ENCODE measurements at places on chromosomes 3 and 15.
A peak's percentile ranks its signal among the peaks of the same experiment; 100 is the strongest.

GRCh38 chr3:20125897-20126296 is 60.1 kb downstream of the SGO1 start:
- no peak for DNase-seq

- DNase-seq = no peak
Observed at GRCh38 chr3:72444656-72445223, 403.5 kb downstream of the SHQ1 start.

- no peak for DNase-seq
Observed at GRCh38 chr3:37986479-37987314, 3.9 kb upstream of the VILL start.

- DNase-seq = no peak
Observed at GRCh38 chr15:65368302-65369211, 9.2 kb downstream of the IGDCC3 start.

- no peak for DNase-seq
Observed at GRCh38 chr3:76387000-76387399, 601.7 kb upstream of the ZNF717 start.

DNA sequence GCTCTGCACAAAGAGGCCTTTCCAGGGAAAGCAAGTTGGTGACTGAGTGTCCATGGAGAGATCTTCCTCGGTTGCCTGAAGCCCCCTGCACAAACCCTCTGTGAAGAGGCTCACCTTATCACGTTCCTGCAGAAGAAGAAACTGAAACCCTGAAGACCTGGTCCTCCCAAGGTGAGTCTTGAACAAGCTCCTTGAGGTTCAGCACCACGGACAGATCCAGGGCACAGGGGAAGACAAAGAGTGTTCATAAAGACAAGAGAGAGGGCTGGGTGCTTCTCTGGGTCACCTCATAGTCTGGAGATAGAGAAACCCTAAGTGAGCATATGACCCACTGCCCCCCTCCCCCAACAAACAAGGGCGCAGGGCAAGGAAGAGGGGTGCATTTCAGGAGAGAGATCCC is 21.7 kb upstream of the TBC1D21 start:
- no peak for DNase-seq

- no peak for DNase-seq
Observed at GRCh38 chr15:62165793-62166375, 799 bp upstream of the C2CD4B start.

DNA sequence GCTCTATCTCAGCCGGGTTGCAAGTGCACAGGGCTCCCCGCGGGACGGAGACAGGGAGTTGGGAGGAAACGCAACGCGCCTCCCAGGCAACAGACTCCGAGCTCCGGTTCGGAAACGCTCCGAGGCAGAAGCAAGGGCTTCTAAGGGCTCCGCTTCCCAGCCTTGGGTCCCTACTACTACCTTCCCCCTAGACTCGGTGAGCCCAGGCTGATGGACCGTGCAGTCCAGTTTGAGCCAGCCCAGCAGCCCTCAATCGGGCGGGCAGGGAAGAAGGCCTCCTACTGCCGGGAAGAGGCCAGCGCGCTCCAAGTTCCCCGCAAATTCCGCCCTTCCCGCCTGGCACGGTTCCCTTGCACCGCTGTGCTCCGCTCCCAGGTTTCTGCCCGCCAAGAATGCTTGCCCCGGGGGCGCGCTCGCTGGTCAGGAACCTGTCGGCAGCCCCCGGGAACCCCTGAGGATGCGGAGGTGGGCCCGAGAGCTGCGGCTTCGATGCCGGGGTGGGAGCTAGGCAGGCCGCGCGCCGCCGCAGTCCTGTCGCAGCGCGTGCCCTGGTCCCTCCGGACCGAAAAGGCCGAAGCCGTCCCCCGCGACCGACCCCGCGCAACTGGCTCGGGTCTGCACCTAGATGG is 728 bp downstream of the TRANK1 start:
- DNase-seq = peak; percentile 15

GRCh38 chr3:151082880-151083838 is 2.3 kb upstream of the MED12L start:
- DNase-seq = no peak

GRCh38 chr15:40282869-40283614 is at the start of gene ANKRD63:
ANKRD63 (minus strand) TSS chr15:40283064; CDS start chr15:40282586, 478 bp downstream.
- peak; percentile 13 for DNase-seq

GRCh38 chr15:73125219-73125618 is 73.0 kb downstream of the NEO1 start:
- DNase-seq = no peak

- no peak for DNase-seq
Observed at GRCh38 chr3:14228681-14229470, 50.3 kb downstream of the LSM3 start.

GRCh38 chr3:133254151-133254550 is 145.7 kb upstream of the BFSP2 start:
- no peak for DNase-seq

DNA sequence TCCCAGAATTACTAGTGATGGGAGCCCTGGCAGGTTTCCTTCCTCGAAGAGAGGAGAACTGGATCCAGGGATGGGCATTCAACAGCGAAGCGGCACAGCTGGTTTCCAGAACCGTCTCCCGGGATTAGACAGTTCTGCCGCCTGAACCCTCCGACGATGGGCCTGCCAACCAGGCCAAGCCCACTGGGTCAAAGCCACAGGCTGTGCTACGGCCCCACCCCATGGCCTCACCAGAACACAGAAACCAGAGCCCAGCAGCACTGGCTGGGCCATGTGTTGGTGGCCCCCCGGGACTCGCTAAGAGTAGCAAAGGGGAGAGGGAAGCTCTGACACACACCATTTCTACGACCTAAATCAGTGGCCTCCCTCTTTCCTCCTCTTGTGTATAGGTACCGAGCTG is 2.2 kb downstream of the C15orf62 start:
- no peak for DNase-seq

DNA sequence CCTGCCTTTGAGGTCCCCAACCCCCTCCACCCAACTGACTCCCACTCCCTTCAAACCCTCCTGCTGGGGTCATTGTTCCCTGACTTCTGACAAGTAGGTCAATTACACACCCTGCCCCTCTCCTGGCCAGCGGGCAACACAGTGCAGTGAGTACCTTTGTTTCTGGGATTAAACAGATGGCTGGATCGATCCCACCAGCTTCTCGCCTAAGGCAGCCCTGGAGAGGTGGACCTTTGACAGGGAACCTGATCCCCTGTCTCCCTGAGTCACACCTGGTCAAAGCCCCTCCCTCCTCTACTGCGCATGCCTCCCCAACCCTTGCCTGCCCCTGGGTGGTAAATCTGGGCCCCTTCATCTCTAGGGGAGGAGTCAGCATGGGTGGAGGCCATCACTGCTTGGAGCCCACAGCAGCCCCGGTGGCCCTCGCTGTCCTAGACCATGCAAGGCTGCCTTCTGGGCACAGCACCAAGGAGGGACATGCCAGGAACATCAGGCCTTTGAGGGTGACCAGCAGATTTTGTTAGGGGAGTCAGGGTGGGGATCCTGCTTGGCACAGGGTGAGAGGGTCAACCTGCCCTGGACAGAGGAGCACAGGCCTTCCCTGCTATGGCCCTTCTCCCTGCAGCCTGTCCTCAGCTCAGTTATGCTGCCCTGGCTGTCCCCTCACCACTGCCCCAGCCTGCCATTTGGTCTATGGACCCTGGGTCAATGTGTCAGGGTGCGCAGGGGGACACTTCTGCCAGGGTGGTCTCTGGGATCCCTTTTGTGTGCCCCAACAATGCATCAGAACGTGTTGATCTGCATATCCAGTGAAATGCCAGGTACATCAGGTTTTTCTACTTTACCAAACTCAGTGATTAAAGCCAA is 9.8 kb upstream of the PRR23E start:
- no peak for DNase-seq

- DNase-seq = no peak
Observed at GRCh38 chr3:24199775-24200247, 254.7 kb downstream of the NR1D2 start.

GRCh38 chr3:141235661-141236171 is 4.1 kb downstream of the PXYLP1 start:
- no peak for DNase-seq

DNA sequence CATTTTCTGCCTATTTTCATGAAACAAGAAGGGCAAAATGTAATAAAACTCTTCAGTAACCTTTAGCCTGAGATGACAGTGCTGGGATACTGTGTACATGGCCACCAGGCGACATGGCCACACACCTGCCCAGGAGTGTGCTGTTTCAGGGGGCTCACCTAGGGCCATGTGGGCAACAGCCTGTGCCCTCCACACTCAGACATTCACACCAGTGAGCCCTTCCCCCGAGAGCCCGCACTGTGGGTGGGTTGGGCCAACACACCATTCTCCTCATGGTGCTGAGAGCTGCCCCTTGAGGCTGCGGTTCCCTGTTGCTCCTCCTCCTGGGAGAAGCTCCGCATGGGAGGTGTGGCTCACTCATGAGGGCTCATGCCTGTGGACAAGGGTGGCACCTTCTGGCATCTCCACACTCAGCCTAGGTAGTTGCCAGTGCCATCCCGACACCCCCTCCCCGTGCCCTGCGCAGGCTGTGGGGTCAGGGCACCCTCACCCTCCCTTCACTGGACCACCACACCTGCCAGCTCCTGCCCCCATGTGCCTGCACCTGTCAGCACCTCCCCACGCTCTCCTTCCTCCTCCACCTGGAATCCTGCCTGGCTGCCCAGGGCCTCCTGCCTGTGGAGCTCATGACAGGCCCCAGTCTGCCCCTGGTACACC is 19.7 kb downstream of the OCA2 start:
- no peak for DNase-seq

DNA sequence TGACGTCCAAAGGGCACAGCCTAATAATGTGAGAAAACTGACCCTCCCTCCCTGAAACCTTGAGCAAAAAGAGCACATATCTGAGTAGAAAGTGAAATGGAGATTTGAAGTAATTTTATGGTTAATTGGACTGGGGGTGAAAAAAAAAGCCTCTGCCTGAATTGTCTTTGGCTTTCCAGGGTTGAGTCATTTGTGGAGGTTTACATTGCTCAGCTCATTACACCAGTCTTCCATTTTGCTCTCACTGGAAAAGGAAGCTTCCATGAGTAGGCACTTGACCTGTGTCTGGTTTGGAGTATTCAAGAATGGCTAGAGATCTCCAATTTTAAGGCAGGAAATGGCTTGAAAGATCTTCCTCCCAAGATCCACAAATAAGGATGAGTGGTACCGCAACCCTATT is 273.9 kb downstream of the PDCD6IP start:
- no peak for DNase-seq

DNA sequence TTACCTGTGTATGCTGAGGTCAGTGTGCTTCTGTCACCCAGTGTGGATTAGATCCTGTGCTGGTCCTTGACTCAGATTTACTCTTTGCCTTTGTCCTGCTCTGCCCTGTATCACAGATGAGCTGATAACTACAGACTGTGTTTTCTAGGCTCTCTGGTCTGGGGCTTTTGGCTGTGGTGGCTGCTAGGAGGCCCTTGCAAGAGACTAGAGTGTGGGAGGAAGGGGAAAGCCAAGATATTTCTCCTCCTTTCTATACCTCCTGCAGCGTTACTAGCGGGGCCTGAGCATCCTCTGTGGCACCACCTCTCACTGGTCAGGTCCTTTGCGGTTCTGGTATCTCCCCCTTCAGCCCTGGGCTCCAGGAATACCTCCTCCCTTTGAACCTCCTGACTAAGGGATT is 282.3 kb upstream of the TBC1D5 start:
- no peak for DNase-seq

- no peak for DNase-seq
Observed at GRCh38 chr3:160796813-160797164, 40.8 kb downstream of the PPM1L start.

DNA sequence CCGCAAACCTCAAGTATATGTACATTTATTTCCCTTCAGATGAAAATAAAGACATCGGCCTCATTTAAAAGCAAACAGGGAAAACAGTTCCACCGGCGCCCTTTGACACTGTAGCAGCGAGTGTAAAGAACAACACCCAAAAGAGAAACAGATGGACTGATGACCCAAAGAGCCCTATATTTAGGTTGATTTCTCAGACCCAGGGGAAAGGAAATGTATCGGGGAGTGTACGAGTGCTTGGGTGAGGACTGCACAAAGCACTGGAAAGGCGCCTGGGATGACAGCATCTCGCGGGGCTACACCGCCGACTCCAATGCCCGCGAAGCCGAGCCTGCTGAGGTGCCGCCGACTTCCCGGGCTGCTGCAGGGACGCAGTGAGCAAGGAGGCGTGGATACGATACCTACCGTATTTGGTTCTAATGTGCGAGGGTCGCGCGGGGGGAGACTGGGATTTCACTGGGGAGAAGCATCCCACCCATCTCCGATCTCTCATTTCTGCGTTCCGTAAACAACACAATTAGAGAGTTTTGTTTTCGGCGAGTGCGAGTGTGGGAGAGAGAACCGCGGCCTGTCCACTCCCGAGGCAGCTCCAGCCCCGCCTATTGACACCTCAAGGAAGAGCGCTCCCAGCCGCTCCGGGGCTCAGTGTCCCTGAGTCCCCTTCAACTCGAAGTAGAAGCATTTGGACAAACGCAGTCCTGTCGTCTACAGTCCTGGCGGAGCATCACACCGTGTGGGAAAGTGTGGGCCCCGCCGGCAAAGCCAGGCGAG is 2.0 kb downstream of the MECOM start:
- no peak for DNase-seq

- no peak for DNase-seq
Observed at GRCh38 chr15:99149366-99149765, 44.5 kb downstream of the SYNM start.

DNA sequence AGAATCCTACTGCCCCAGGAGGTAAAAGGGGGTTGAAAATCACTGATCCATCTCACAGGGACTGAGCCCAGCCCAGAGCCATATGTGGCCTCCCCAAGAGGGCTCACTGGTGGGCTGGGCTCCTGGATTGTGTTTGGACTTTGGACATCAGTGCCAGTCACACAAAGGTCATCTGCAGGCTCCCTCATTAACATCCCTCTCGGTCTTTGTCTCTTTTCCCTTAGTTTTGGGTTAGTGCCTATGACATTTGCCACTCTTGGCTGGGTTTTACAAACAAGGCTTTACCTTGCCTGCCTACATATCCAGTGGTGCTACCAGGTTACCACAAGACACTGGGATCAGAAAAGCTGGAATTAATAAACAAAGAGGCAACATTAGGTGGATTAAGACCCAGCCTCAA is 27.9 kb downstream of the IFT122 start:
- no peak for DNase-seq

GRCh38 chr3:63762934-63763550 is 56.1 kb upstream of the C3orf49 start:
- no peak for DNase-seq

DNA sequence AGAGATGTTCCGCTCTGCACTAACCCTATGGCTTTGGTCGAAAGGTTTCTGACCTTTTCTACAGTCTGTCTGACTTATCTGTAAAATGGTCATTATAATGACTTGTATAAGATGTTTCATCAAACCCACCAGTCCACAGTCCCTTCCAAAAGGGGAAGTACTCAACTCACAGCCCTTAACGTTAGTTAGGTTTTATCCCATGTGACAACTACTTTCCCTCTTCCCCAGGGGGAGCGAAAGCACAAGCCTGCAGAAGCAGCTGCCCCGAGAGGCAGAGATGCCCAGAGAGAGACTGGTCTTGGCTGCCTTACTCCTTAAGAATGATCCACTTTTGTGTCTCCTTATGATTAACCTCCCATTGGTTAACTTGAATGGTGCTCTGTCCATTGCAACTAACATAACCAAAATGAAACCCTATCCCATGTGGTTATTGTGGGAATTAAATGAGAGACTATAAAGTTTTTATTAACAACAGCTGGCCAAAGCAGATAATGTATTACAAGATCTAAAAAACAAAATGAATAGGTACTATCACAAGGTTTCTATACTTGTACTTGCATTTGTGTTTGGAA is 6.4 kb downstream of the ASTE1 start:
- DNase-seq = no peak

- no peak for DNase-seq
Observed at GRCh38 chr15:64854526-64854925, 12.8 kb downstream of the PLEKHO2 start.

- DNase-seq = no peak
Observed at GRCh38 chr15:66454143-66454542, 43.4 kb downstream of the SNAPC5 start.
